ENCODE measurements at places on chromosomes 3 and 15. TPM values are rescaled to one million over a fixed set of nuclear protein-coding genes. Genes with fewer than 3 reads are reported as not detected.

DNA sequence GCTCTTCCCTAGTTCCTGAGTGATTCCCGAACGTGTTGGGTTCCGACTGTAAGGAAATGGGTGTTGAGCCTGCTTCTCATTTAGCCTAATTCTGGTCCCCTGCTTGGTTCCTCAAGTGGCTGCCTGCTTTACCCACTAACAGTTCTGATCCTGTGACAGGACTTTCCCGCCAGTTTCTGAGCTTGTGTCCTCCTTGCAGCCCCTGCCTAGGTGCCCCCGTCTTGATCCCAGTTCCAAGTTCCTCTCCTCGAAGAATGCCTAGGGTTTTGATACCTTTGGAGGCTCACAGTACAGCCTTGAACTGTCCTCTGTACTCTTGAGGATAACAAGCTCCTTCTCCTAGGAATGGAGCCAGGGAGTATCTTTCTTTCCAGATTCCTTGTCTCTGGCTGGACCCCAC lies 12.0 kb upstream of the RASGRF1 start:
- no peak for DNase-seq

- DNase-seq, result peak; percentile 38
Observed at GRCh38 chr3:48414376-48415250, 15.3 kb downstream of the PLXNB1 start.

DNA sequence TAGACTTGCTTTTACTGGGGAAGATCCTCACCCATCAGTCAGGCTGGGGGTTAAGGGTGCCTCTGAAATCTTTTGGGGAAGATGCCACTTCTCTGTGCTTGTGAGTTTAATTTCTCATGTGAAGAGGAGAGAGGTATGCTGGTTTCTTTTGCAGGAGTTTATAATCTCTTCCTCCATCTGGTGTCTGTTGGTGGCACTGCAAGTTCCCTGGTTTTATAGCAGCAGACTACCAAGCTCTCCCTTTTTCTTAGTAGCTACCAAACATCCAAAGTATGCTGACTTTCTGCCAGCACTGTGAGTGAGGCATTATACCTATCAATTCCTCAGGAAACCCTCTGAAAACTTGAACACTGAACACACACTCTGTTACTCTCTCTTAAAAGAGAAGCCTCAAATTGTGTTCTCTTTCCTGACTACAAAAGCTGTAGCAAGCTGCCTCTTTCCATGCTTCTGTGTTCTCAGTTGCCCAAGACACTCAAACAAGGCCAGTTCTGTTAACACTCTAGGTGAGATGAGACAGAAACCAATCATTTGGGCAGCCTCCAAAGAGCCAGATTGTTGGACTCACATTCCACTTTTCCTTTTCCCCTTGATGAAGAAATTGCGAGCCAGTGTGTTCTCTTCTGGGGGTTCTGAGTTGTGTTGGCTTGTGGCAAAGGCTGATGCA lies 299.5 kb downstream of the GAP43 start:
- no peak for DNase-seq

The CCDC13 gene
- total RNA-seq, result 0.17 TPM

- DNase-seq, result peak; percentile 63
Observed at GRCh38 chr3:191499307-191500080, 38.5 kb downstream of the PYDC2 start.

DNA sequence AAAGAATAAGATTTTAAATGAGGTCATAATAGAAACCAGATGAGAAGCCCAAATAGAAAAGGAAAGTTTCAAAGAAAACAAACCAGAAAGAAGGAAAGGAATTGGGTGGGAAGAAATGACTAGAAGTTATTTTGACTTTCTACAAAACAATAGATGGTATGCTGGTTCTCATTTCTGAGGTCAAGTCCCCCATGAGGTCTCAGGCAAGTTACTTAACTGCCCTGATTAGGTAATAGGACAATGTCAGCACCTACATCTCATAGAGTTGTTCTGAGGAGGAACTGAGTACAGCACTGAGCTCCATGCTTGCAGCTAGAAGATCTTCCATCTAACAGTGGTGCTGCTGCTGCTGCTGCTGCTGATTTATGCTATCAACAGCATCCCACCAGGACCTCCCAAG lies 185.9 kb downstream of the ERC2 start:
- no peak for DNase-seq

Data from left ventricle myocardium superior (tissue), 1 donor.